DMS79 treated with DMSO at 0.1 percent for 48 hours (cell line): ENCODE measurements at places on chromosomes 16 and 17.
A peak's percentile ranks its signal among the peaks of the same experiment; 100 is the strongest.

DNA sequence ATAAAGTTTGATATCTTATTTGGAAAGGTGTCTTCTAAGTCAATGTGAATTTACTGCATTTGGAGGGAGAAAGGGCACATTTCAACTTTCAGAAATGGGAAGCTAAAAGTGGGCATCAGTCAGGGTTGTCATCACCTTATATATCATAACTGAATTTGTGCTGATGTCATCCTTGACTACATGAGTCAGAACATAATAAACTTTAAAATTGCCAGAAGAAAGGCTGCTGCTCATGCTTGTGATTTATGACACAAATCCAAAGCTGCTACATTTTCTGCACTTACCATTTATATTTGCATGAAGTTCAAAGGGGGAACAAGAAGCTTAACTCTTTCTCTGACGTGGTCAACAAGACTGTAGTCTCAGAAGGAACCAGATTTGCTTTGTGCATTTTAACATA is 196.6 kb downstream of the UTP18 start:
- DNase-seq: no peak

DNA sequence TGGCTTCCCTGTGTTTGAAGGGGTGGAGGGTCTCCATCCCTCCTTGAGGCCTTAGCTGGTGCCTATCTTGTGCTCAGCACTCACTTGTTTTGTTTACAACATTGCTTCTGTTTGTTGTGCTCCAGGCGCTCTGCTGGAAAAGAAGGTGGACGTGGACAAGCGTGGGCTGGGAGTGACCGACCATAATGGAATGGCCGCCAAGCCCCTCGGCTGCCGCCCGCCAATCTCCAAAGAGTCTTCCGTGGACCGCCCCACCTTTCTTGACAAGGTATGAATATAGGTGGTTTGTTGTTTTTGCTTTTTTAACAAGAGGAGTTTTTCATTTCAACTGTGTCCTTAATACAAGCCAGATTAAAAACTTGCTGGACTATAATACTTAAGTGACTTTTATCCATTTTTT is 53.5 kb downstream of the TMC6 start:
- DNase-seq: no peak

DNA sequence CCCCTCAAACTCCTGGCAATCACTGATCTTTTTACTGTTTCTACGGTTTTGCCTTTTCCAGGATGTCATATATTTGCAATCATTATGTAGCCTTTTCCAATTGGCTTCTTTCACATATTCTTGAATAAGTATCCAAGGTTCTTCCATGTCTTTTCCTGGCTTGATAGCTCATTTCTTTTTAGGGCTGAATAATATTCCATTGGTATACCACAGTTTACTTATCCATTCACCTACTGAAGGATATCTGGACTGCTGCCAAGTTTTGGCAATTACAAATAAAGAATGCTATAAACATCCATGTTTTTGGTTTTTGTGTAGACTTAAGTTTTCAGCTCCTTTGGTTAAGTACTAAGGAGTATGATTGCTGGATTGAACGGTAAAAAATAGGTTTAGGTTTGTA is 16.0 kb downstream of the GPATCH8 start:
- DNase-seq: no peak

- DNase-seq: no peak
These were observed 11.4 kb downstream of the FAM117A start for GRCh38 chr17:49752508-49752907.

DNA sequence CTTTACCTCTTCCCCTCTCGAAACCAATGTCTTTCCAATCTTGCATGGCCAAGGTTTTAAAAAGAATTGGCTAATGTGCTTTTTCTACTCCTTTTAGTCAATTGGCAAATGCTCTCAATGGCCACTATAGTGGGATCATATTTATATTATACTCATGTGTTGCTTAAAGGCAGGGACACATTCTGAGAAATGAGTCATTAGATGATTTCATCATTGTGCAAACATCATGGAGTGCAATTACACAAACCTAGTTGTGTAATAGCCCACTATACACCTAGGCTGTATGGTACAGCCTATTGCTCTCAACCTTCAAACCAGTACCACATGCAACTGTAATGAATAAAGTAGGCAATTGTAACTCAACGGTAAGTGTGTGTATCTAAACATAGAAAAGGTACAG is 180.9 kb downstream of the HS3ST3A1 start:
- no peak for DNase-seq

DNA sequence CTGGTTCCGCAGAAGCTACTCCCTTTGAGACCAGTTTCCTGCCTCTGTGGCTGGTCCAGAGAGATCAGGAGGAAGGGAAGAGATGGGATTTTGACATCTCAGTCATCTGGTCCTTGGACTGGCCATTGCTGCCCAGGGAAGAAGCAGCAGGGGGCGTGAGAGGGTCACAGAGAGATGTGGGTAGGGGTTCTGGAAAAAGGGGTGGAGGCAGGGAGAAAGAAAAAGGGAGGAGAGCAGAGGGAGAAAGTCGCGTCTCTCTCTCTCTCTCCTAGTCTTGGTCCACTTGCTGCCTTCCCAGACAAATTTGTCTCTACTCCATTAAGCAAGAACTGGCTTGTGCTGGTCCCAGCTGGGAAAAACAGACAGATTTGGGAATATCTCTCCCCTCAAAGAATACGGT is 4.4 kb downstream of the SHBG start:
- no peak for DNase-seq

DNA sequence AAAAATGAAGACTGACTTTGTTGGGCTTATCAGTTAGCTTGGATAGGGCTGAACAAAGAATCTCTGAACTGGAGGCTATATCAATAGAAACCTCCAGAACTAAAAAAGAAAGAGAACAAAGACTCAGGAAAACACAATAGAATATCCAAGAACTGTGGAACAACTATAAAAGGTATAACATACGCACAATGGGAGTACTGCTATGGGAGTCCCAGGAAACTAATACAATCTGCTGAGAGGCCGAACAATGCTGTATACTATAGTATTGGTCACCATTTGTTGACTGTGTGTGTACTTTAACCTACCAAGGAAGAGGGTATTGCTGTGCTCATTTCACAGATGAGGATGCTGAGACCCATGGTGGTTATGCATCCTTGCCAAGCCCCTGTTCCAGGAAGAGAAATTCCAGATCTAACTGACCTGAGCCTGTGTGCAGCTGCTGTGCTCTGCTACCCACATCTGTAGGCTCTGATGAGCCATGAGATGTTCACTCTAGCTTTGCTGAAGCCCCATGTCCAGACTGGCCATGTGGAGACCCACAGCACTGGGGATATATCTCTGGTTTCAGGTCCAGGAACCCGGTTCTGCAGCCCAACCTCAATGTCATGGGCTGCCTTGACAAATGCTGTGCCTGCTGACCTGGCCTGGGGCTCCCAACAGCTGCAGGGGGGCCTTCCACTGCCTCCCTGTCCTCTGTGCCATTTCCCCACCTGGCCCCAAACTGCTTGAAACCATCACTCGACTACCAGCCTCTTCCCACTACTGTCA is 254.3 kb upstream of the TNRC6C start:
- no peak for DNase-seq

DNA sequence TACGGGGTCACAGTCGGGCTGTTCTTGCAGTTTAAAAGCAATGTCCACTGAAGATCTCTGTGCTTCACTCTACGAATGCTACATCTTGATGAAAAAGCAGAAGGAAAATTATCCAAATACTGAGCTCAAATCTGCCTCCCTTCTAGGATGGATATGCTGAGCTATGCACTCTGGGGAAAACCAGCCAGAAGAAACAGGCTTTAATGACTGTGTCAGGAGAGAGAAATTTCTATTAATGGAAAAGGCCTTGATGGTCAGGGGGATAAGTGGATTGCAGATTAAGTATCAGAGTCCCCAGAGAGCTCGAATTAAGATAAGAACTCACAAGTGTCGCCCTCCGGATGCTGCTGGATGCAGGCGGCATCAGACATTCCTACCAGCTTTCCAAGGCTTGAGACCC is 39.6 kb upstream of the RCVRN start:
- DNase-seq: no peak

- no peak for DNase-seq
These were observed 38.8 kb upstream of the HS3ST3A1 start for GRCh38 chr17:13640551-13640950.

DNA sequence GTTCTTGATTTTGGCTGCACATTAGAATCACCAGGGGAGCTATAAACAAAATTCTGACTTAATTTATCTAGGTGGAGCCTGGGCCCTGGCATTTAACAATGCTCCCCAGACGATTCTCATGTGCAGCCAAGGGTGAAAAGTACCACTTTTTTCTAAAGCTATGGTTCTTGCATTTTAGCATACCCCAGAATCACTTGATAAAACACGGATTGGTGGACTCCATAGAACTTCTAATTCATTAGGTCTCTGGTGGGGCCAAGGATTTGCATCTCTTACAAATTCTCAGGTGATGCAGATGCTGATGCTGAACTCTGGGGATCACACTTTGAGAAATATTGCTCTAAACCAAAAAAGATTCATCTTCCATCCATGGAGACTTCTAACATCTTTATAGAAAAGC is 74.5 kb downstream of the RPGRIP1L start:
- peak; percentile 8 for DNase-seq

DNA sequence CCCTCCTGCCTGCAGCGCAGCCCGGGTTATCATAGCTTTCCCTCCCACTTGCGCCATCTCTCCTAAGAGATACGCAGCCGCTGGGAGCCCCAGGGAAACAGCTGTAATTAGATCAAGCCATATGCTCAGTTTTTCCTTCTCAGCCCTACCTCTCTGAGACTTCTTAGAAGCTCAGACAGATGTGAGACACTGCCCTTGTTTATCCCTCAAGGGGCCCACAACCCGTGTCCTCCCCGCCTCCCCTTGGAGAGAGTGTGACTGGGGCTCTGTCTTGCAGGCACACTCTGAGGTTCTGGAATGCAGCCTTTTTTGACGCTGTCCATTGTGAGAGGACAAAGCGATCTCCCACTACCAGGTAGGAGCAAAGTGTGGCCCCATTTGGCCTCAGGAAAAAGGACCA is 31.2 kb downstream of the CIBAR2 start:
- no peak for DNase-seq

GRCh38 chr17:38598536-38598935 is 7.2 kb downstream of the SRCIN1 start:
- DNase-seq: peak; percentile 41

- no peak for DNase-seq
These were observed 24.6 kb upstream of the PABPN1L start for GRCh38 chr16:88891083-88891482.

GRCh38 chr17:79785900-79786810 is 8.2 kb downstream of the CBX2 start:
- DNase-seq: no peak

DNA sequence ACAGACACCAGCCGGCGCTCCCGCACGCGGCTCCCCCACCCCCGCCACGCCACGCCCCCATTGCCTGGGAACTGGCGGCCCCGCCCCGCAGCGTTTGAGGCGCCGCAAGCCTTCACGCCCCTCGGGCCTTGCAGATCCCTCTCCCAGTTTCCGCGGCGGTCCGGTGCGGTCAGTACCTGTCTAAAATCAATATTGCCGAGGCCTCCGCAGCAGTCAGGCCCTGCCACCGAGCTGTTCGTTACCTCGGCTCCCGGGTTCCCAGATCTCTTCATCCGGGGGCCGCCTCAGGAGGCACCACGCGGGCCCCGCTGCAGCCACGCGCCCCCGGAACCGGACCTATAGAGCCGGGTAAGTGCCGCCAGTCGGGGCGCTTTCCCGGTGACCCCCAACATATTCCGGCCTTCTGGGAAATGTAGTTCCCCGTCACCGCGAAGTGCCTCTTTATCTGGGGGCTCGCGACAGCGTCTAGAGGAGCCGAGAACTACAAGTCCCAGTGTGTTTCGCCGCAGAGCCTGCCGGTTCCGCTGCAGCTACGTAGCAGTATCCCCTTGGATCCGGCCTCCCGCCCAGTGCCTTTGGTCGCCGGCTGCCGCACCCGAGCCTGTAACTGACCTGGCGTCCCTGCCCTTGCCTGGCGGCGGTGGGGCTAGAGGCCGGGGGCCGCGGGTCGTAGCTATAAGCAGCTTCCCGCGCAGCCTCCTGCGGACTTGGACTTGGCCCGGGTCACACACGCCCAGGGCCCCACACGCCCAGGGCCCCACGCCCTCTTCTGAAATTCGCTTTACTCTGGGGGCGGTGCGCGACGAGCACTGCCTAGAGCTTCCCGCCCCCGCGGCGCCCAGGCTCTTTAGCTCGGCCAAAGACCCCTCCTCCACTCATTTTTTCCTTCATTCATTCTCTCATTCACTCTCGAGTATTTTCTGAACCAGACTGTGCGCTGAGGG is at the start of gene PEMT:
TSS of gene PEMT (minus strand) at position 354 of the 944 bp plus-strand sequence. CDS start at position 272, 82 bp downstream.
- DNase-seq: peak; percentile 81

GRCh38 chr17:72651988-72652387 is 440.5 kb downstream of the SLC39A11 start:
- no peak for DNase-seq

- DNase-seq: no peak
These were observed 5.1 kb downstream of the CACNG5 start for GRCh38 chr17:66840061-66840460.

GRCh38 chr17:76696763-76697701 is 13.7 kb downstream of the MXRA7 start:
- DNase-seq: peak; percentile 40

DNA sequence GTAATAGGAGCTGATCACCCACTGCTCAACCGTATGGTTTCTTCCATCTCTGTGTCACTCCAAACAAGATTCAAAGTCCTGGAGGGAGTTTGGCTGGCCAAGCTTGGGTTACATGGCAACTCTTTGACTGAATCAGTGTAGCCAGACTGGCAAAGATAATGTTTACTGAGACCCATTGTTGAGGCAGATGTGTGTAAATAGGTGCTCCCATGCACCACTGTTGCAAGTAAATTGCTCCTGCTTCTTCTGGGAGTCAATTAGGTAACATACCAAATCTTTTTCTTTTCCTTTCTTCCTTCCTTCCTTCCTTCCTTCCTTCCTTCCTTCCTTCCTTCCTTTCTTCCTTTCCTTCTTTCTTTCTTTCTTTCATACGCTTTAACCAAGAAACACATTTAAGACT is 86.3 kb upstream of the DHX40 start:
- no peak for DNase-seq

DNA sequence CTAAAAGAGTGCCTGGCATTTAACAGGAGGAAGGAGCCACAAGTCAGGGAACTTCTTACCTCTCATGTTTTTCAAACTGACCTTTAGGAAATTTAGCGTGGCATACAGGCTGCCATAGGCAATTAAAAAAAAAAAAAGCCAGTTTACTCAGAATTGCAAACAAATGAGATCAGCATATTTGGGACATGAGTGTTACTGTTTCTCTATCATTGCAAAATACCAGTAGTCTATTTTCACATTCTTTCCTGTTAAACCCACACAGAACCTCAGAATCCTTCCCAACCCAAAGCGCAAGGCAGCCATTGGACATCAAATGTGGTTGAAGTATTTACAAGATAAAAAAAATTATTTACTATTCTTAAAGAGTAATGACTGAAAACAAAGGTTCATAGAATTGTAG is 366.4 kb upstream of the DYNLRB2 start:
- no peak for DNase-seq
